ENCODE measurements at places on chromosomes 4 and X.

DNA sequence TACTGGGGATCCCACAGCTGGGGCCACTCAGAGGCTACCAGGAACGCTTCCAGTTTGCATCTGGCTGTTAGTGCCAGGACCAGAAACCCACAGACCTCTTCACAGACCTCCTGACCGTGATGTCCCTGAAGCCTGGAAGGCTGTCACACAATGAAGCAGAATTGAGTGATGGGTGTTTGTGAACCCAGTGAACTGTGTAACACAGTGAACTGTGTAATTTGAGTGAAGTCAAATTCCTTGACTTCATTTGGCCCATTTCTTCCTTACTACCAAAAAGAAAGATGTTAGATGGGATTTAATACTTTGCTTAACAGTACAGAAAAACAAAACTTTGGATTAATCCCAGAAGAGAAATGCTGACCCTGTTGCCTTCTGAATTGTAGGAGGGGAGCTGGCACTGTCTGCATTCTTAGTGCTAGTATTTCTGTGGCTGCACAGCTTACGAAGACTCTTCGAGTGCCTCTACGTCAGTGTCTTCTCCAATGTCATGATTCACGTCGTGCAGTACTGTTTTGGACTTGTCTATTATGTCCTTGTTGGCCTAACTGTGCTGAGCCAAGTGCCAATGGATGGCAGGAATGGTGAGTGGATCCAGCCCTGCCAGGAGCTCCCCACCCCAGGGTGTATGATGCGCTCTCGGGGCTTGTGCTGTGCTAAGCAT, 17.8 kb downstream of the SRD5A3 start:
- DNase-seq, result no peak

DNA sequence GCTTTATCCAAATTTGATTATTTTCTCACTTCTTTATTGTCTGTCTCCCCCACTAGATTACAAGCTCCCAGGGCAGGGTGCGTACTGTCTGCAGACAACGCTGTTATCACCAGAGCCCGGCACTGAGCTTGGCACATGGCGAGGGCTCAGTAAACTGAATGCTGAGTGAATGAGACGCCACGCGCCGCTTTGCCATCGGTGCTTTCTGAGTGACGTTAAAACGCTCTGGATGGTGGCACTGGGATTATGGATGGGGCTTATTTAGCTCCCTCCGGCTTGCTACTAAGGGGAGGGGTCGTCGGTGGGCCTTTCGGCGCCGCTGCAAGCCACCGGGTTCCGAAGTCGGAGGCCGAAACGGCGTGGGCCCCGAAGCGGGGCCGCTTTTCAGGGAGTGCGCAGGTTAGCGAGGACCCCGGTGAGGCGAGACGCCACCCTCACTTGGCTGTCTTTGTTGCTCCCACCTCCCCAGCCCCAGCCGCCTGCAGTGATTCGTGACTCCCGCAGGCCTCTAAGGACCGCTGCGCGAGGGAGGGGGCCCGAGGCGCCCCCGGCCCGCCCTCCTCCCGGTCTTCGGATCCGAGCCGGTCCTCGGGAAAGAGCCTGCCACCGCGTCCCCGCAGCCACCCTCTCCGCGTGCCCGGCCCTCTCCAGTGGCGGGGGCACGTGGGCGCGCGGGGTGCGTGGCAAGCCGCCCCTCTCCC, 569 bp upstream of the FHL1 start:
- peak; percentile 27 for DNase-seq

- DNase-seq, result peak; percentile 78
Observed at GRCh38 chr4:110005461-110006056, 92.9 kb downstream of the EGF start.

GRCh38 chr4:6926081-6926480, 16.5 kb downstream of the TBC1D14 start:
- DNase-seq, result no peak

DNA sequence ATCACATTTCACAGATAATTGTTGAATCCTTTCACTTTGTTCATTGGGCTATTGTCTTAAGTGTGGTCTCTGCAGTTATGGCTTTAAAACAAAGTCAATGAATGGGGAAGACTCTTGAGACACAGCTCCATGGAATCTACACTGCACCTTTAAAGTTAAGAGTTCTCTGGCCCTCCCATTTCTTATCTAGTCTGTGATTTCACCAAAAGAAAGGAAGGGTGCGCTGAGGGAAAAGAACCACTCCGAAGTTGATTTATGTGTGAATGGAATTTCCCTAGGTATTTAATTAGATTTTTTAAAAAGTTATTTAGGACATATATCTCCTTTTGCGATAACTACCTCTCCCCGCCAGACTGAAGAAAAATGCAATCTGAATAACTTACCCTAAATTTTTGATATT, 2.5 kb downstream of the SEPTIN11 start:
- DNase-seq, result no peak

DNA sequence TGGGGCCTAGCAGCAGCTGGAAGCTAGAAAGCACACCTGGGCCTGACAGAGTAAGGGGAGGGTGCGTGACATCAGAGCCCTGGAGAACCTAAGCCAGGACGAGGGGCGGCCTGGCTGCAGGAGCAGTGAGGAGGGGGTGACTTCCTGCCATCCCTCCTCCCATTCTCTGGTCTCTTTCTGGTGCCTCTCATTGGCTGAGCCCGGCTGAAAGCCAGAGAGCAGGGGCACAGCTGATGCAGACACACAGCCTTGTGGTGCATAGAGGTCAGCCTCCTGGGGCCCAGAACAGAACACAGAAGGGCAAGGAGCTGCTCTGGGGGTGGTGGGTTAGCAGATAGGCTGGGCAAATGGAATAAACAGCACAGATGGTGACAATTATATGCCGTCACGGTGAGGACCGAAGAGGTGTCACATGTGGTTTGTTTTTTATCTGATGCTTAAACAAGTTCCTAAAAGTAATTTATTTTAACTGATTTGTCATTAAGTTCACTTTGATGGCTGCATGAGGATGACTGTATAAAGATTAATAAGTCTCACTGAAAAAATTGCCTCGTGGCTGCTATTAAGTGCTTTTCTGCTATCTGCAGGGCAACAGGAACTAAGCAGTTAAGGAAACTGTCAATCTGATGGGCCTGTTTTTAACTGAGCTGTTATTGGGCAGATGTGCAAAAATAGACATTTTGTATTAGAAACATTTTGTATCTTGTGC, 102.0 kb downstream of the FNIP2 start:
- DNase-seq, result peak; percentile 9

DNA sequence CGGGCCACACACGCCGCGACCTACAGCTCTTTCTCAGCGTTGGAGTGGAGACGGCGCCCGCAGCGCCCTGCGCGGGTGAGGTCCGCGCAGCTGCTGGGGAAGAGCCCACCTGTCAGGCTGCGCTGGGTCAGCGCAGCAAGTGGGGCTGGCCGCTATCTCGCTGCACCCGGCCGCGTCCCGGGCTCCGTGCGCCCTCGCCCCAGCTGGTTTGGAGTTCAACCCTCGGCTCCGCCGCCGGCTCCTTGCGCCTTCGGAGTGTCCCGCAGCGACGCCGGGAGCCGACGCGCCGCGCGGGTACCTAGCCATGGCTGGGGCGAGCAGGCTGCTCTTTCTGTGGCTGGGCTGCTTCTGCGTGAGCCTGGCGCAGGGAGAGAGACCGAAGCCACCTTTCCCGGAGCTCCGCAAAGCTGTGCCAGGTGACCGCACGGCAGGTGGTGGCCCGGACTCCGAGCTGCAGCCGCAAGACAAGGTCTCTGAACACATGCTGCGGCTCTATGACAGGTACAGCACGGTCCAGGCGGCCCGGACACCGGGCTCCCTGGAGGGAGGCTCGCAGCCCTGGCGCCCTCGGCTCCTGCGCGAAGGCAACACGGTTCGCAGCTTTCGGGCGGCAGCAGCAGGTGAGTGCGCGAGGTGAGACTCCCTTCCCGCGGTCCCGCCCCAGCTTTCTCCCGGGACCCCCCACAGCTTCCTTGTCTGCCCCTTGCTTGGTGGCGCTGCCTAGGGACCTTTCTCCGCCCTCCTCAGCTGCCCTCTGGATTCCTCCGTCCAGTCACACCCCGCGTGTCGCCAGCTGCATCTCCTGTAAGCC, 678 bp downstream of the BMP3 start:
- DNase-seq, result no peak

GRCh38 chr4:10366628-10367027, 90.6 kb downstream of the ZNF518B start:
- no peak for DNase-seq

DNA sequence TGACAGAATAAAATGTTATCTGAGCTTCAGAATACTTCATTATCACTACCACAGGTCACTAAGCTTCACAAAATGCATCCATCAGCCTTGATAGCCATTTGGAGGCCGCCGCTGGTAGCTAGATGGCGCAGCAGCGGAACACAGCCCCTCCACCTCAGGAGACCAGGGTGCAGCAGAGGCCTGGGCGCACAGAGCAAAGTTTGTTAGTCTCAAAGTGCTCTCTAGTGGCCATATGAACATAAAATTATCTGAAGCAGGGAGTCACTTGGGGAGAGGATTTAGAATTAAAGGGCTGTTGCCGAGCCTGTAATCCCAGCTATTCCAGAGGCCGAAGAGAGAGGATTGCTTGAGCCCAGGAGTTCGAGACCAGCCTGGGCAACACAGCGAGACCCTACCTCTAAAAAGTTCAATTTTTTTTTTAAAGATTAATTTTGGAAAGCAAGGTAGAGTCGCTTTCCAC, 8.1 kb upstream of the DCTD start:
- DNase-seq, result peak; percentile 90

- no peak for DNase-seq
Observed at GRCh38 chr4:6414578-6414977, 57.8 kb downstream of the PPP2R2C start.

- DNase-seq, result no peak
Observed at GRCh38 chr4:71277353-71277752, 61.5 kb upstream of the SLC4A4 start.

- no peak for DNase-seq
Observed at GRCh38 chr4:36255577-36255976, 11.3 kb upstream of the ARAP2 start.

DNA sequence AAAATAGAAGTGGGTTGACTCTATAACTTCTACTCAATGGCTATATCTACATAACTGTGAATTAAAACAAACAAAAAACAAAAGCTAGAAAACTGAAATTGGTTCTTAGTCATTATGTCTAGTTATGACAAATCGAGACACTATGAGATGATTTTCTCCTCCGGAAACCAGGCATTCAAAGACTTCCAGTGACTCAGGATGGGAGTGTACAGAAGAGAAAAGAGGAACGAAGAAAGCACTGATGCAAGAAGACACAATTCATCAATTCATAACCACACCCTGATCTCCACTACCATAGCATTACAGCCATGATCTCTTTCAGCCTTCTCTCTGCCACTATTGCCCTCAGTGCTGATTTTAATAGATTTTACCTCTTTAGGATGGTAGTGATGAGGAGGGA, 253.6 kb downstream of the CBLL2 start:
- no peak for DNase-seq

- no peak for DNase-seq
Observed at GRCh38 chr4:52838729-52839586, 23.2 kb upstream of the RASL11B start.

GRCh38 chr4:84673475-84674240, 90.7 kb downstream of the CDS1 start:
- no peak for DNase-seq

- DNase-seq, result peak; percentile 86
Observed at GRCh38 chrX:120468825-120469525, at the start of gene LAMP2. LAMP2 (minus strand) TSS chrX:120469296; CDS start chrX:120469169, 127 bp downstream.

Data from hematopoietic multipotent progenitor cell treated with erythropoietin and hydrocortisone succinate and interleukin-3 and kit ligand, for 8 days (in vitro differentiated cells).